ENCODE measurements at places on chromosomes 5 and 9.

- no peak for DNase-seq
These were observed 50.3 kb downstream of the MOCS2 start for GRCh38 chr5:53059281-53059680.

GRCh38 chr5:24065779-24066178 is 558.4 kb downstream of the PRDM9 start:
- no peak for DNase-seq

- DNase-seq = no peak
These were observed 131.7 kb downstream of the ADGRV1 start for GRCh38 chr5:90690307-90690706.

DNA sequence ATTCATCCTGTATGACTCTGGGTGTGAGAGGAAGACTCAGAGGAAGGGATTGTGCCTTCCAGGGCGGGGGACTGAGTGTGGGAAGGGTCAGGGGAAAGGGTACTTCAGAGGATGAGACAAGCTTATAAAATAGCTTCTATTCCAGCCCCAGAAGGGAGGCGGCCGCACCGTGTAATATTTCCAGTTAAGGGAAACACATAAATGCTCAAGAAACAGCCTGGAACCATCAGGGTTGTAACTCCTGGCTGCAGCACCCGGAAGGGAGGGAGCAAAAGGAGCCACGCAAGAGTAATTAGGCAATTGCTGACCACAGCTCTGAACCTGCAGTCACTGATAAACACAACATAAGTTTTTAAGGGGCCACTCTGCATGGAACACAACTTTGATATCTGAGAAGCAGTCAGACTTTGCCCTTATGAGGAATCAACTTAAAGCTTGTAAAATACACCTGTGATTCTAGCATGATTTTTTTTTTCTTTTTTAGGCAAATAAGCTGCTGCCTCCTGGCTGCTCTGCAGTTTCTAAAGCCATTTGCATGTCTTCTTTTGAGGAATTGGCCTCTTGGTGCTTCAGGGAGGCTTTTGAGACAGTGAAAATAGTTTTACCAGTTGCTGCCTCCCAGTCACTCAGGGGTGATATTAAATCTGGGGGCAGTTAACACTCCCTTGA is 382.7 kb downstream of the ENC1 start:
- no peak for DNase-seq

DNA sequence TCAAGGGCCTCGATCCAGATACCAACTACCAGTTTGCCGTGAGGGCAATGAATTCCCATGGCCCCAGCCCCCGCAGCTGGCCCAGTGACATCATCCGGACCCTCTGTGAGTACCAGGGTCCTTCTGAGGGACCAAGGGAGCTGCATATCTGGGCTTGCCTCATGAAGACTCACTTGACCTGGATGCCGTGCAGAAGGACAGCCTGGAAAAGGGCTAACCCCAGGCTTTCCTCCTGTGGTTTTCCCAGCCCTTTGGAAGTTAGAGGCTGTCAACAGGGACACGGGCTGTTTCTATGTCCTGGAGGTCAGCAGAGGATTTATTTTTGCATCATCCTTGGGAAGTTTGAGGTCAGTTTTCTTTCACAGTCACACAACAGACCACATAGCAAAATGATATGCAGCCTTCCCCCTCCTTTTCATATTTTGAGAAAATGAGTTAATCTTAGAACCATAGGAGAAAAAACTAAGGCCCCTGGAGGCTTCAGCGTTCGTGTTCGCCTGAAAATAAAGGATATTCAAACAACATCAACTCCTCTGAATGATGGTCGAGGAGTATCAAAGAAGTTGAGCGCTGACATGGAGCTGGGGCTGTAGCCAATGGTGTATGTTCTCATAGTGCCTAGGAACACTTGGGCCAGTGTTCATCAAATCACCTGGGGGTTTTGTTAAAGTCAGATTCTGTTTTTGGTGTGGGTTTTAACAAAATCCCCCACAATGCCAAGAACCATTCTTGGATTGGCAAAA is 112.2 kb downstream of the EGFLAM start:
- DNase-seq = no peak

GRCh38 chr5:177312649-177313181 is 1.0 kb upstream of the MXD3 start:
- DNase-seq = no peak

GRCh38 chr9:98172604-98173003 is 19.8 kb downstream of the CORO2A start:
- no peak for DNase-seq

DNA sequence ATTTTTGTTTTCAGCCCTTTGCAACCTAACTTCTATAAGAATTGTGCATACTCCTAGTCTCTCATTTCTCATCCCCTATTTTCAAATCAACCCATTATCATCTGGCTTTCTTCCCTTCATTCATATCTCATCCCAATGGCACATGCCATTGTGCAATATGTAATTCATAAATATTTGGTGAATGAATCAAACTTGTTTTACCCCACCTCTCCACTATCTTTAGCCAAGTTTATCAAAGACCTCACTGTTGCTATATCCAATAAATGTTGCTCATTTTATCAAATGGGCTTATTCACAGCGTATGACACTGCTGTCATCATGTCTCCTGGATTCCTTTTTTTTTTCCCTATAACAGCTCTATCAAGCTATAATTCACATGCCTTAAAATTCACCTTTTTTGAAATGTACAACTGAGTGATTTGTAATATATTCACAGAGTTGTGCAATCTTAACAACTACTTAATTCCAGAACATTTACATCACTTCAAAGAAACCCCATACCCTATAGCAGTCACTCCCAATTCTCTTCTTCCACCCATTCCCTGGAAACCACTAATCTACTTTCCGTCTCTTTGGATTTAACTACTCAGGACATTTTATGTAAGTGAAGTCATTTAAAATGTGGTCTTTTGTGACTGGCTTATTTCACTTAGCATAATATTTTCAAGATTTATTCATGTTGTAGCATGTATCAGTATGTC is 214.4 kb upstream of the PAPPA start:
- DNase-seq = no peak

- no peak for DNase-seq
These were observed 61.4 kb upstream of the TRIO start for GRCh38 chr5:14081791-14082190.

- DNase-seq = no peak
These were observed 9.7 kb upstream of the SUSD3 start for GRCh38 chr9:93048566-93049448.

DNA sequence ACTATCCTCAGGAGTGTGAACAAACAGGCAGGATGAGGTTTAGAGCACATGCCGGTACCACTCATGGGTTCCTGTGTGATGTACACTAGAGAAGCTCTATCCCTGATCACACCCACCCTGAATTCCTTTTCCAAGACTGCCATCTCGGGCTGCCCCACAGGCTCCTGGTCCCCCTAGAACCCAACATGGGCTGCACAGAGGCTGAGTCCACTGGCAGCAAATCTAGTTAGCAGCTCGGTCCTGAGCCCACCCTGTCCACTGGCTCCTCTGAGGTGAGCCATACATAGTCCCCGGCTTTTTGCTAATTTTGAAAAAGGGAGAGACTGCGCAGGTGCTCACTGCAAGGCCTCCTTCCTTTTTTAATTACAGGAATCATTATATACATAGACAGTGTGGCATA is 227.0 kb downstream of the FSTL4 start:
- DNase-seq = no peak

GRCh38 chr5:157857816-157858526 is 974 bp downstream of the CLINT1 start:
- DNase-seq = no peak

DNA sequence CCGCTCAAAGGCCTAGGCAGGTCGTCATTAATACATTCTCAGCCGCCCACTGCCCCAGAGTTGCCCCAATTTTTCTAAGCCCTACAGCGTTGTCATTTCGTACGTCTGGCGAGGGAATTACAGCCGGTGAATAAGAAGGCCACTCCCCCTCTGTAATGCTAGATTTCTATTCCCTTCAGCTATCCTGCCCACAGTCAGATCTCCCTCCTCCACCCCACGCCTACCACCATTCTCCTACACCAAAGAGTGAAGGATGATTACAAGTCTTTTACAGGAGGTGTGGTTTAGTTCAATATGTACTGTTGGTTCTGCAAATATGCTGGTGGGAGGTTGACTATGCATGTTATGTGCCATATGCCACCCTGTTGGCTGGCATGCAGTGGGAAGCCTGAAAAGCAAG is 83.7 kb upstream of the SMIM15 start:
- no peak for DNase-seq

- peak; percentile 84 for DNase-seq
These were observed 717 bp upstream of the IQGAP2 start for GRCh38 chr5:76402251-76402885.

- no peak for DNase-seq
These were observed 51.2 kb downstream of the ZNF618 start for GRCh38 chr9:113927277-113927676.

DNA sequence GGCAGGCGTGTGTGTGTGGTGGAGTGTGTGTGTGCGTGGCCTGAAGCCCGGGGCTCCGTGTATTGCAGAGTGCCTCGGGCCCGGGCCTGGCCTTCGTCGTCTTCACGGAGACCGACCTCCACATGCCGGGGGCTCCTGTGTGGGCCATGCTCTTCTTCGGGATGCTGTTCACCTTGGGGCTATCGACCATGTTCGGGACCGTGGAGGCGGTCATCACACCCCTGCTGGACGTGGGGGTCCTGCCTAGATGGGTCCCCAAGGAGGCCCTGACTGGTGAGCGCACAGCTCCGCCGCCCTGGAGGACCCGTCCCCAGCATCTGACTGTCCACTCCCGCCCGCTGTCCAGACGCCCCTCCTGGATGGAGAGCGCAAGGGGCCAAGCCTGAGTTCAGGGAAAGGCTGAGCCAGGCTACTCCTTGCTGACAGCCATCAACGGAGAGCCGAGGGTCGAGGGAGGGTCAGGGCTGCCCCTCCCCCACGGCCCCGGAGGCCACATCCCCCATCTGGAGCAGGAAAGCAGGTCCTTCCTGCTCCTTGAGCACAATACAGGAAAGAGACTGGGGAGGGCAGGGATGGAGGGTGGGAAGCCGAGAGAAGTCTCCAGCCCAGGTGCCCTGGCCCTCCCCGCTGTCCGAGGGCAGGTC is 18.4 kb downstream of the SLC6A18 start:
- DNase-seq = no peak

DNA sequence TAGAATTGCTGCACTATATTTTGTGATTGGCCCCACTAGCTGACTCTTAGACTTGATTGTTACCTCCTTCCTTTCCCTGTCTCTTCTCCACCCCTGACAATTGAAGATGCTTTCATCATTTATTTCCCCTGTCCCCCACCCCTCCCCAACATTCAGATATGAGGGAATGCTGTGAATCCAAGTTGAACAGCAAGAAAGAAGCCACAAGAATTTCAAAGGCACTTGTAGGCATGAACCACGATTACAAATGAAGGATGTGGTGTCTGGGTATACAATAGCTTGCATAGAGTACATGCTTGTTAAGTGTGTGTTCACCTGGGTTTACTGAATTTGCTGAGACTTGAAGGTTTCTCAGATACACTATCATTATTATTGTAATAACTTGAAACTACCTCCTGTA is 78.3 kb upstream of the TRIO start:
- no peak for DNase-seq

GRCh38 chr5:66718374-66719002 is 122.3 kb downstream of the MAST4 start:
- DNase-seq = no peak

GRCh38 chr5:113574417-113574816 is 60.9 kb downstream of the YTHDC2 start:
- DNase-seq = no peak

DNA sequence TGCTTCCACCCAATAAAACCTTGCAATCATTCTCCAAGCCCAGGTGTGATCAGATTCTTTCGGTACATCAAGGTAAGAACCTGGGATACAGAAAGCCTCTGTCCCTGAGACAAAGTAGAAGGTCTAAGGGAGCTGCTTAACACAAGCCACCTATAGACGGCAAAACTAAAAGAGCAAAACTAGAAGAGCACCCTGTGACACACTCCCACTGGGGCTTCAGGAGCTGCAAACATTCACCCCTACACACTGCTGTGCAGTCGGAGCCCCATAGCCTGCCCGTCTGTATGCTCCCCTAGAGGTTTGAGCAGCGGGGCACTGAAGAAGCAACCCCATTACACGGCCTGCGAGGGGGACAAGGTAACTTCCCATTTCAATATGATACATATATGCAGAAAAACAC is 179.6 kb upstream of the CDH9 start:
- no peak for DNase-seq

DNA sequence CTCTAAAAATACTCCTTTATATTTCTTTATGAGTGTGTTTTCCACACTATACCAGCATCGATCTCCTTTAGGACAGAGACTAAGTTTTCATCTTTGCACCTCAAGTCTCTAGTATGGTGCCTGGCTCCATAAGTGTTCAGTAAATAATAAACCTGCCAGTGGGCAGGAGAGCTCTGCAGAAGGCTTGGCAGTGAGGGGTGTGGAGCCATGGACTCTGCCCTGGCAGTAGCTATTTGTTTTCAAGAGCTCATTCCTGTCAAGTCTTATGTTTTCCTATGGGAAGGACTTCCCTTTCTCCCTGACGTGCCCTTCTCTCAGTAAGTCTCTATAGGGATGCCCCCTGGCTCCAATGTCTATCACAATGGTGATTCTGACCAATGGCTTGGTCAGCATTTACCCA is 252.2 kb downstream of the PIK3R1 start:
- DNase-seq = no peak

DNA sequence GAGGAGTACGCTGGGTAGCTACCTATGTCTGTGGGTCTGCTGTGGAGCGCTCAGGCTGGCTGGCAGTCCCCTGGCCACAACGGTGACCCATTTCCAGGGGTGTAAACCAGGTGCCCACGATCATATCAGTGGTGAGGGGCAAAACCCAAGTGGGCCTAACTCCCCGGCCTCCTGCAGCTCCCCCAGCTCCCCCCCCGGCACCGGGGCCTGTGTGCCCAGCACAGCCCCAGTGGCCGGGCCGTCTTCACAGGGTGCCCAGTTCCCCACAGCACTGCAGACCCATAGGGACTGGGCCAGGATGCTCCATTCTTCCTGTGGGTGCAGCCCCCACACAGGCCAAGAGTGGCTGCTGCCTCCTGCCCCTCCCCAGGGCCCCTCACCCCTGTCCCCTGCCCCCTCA is 958 bp upstream of the LCN8 start:
- no peak for DNase-seq

DNA sequence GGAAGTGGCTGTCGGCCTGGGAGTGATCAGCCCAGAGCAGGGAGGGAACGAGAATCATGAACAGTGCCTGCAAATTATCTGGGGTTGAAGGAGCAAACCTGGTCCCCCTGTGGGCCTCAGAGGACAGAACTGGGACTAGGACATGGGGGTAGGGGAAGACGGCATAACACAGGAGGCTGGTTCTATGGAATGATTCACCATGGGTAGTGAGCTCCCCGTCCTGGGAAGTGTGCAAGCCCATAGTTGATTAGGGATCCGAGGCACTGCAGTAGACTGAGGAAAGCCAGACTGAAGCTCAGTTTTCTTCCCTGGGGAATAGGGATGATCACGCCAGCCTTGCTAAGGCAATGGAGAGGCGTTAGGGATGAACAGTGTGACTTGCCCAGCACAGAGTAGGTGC is 5.6 kb downstream of the ADGRD2 start:
- DNase-seq = no peak
